ENCODE measurements at places on chromosomes 6 and 20. TPM values are rescaled to one million over a fixed set of nuclear protein-coding genes. Genes with fewer than 3 reads are reported as not detected.

DNA sequence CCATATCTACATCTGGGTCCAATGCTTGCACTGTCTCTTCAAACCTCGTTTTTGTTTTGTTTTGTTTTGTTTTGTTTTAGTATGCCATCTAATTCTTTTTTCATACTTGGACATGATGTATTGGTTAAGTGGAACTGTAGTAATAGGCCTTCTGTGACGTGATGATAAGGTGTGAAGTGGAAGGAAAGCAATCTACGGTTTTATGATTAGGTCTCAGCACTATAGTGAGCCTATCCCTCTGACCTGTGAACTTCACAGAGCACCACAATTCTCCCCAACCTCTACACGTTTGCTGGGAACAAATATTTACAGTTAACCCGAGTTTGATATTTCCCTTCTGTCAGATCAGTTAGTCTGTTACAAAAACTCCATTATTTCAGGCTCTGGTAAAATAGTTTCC lies 19.1 kb upstream of the SLC24A3 start:
- no peak overlapping the region for H3K4me3 ChIP-seq
- H3K27me3 ChIP-seq: peaks cover 2% of the 10 kb centered on the region
- H3K4me1 ChIP-seq: no peaks in the 10 kb centered on the region
- DNase-seq: no peak

The HEY2 gene
- total RNA-seq: not detected

DNA sequence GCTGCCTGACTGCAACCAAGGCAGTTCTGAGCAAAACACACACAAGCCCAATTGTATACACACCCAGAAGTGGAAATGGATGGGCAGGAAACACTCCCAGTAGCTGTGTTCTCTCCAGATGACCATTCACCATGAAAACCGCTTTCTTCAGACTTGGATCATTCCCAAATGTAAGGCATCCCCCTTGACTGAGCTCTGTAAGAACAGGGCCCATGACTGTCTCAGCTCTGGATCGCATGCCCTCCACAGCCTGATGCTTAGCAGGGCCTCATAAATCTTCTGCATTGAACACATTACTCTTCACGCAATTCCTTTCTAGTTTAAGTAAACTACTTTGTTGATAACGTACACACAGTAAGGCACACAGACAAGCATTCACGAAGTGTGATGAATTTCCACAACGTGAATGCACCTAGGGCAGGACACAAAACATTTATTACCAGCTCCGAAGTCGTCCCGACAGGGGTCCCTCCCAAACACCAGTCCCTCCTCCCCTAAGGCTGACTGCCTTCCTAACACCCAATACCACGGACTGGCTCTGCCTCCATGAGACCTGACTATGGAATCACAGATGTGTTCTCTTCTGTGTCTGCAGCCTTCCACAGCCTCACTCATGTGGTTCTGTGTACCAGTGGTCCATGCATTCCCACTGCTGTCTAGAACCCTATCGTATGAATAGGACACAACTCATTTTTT lies 31.7 kb downstream of the BMP7 start:
- no peaks in the 10 kb centered on the region for H3K4me1 ChIP-seq
- no peak overlapping the region for H3K4me3 ChIP-seq
- no peak overlapping the region for H3K27ac ChIP-seq
- no peak for DNase-seq

DNA sequence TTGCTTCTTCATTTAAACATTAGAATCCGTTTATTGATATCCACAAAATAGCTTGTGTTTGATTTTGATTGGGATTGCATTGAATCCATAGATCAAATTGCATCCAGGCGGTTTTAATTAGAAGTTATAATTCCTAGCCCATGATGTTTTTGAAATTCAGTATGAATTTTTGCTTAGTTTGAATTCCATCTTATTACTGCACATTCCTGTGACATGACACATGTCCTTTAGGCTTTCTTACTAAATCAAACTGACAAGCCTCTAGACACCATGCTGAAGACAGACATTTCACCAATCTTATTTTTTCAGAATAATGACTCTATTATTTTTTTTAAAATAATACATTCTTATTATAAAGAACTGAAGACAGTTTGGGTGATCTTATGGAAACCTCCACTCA lies 21.4 kb upstream of the PI16 start:
- no peak for DNase-seq
- no peak overlapping the region for H3K4me3 ChIP-seq
- no peaks in the 10 kb centered on the region for H3K36me3 ChIP-seq
- no peaks in the 10 kb centered on the region for H3K4me1 ChIP-seq

DNA sequence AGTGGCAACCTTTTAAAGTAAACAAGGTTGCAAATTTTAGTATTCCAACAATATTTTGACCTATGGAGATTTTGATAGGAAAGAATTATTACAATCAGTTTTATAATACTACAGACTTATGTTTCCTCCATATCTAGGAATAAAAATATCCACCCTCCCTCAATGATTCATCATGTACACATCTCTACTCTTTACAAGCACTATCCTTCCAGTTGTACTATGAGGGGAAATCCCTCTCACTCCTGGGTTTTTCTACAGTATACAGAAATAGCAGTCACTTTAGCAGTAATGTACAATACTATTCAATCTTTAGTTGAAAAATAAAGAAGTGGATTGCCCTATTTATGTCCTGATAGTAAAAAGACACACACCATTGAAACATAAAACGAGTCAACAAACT lies 46.3 kb upstream of the SCML4 start:
- no peak overlapping the region for H3K27ac ChIP-seq
- H3K4me1 ChIP-seq: peaks cover 13% of the 10 kb centered on the region

DNA sequence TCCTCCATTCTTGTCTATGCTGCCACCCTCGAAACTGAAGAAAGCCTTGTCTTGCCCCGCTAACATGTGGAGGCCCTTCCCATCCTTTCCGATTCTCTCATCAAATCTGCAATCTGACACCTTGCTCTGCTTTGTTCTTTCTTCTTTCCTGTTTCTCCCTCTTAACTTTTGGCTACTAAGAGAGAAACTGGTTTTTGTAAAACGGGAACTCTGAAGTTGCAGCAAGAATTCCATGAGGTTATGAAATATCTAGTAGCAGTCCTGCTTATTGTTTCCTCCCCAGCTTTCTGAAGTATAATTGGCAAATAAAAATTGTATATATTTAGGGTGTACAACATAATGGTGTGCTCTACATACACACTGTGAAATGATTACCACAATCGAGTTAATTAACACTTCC lies 80.2 kb downstream of the MAP7 start:
- DNase-seq: no peak
- H3K36me3 ChIP-seq: no peaks in the 10 kb centered on the region
- H3K4me1 ChIP-seq: peaks cover 3% of the 10 kb centered on the region
- no peak overlapping the region for H3K27ac ChIP-seq
- no peak overlapping the region for H3K4me3 ChIP-seq

DNA sequence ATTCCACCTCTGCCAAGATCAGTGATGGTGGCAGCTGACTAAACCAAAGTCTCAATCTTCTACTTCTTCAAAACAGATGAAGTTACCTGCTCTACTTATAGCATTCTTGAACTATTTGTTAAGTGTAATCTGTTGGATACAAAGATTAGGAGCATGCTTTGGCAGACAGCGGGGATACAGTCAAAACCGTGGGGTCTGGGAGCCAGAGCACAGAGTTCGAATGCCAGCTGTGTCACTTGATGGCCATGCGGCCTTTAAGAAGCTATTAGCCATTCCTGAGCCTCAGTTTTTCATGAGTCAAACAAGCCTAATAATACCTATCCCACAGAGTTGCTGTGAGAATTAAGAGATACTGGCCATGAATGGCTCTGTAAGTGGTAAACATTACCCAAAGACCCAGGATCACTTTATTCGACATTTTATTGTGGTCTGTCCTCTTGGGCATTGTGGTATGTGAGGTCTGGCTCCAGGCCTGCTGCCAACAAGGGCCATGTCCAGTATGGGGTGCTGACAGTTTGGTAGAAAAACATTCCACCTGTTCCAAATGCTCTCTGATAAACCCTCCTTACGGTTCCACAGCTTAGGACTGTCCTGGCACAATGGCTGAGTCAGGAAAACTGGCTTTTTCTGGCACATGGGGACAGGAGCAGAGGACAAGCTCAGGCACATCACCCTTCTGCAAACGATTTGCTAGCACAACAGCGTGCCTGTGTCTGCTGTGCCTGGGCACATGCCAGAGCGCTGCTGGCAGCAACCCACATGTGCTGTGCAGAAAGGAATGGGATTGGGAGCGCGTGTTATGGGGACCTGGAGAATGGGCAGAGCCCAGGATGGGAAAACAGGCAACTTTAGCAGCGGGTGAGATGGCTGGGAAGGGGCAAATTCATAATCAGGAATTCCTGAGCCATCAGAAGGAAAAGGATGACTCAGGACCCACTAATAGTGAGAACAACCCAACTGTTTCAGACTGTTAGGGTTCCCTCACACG lies 15.7 kb upstream of the FAM83C start:
- no peak overlapping the region for H3K4me3 ChIP-seq
- peaks cover 12% of the 10 kb centered on the region for H3K36me3 ChIP-seq
- H3K27me3 ChIP-seq: no peaks in the 10 kb centered on the region

The CDH26 gene
- total RNA-seq: 1.6 TPM

The SLC2A10 gene
- not detected for total RNA-seq

- H3K36me3 ChIP-seq: no peaks in the 10 kb centered on the region
- no peak overlapping the region for H3K4me3 ChIP-seq
- peaks cover 19% of the 10 kb centered on the region for H3K4me1 ChIP-seq
These were observed 6.1 kb upstream of the ZMYND8 start for GRCh38 chr20:47362361-47363219.

- no peak for DNase-seq
- no peak overlapping the region for H3K27ac ChIP-seq
- H3K27me3 ChIP-seq: no peaks in the 10 kb centered on the region
- no peaks in the 10 kb centered on the region for H3K4me1 ChIP-seq
These were observed 264.2 kb downstream of the SAMD5 start for GRCh38 chr6:147772724-147773123.

DNA sequence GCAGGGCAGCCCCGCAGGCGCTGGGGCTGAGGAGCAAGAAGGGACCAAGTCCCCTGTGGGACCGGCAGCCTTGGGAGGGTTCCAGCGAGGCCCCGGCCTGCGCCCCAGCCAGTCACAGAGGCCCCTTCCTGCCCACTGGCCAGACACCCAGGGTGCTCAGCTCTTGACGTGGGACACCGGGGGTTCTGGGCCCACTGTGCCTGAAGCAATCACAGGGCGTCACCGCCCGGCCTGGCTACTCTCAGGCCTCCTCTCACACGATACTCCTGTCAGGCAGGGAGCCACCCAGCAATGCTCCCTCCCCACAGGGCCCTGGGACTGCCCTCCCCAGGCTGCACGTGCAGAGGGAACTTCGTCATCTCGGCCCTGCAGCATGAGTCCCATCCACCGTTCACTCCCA lies 14.5 kb downstream of the TAF4 start:
- peaks cover 3% of the 10 kb centered on the region for H3K36me3 ChIP-seq
- peaks cover 24% of the 10 kb centered on the region for H3K4me1 ChIP-seq
- H3K27me3 ChIP-seq: no peaks in the 10 kb centered on the region
- no peak overlapping the region for H3K27ac ChIP-seq
- no peak for DNase-seq

DNA sequence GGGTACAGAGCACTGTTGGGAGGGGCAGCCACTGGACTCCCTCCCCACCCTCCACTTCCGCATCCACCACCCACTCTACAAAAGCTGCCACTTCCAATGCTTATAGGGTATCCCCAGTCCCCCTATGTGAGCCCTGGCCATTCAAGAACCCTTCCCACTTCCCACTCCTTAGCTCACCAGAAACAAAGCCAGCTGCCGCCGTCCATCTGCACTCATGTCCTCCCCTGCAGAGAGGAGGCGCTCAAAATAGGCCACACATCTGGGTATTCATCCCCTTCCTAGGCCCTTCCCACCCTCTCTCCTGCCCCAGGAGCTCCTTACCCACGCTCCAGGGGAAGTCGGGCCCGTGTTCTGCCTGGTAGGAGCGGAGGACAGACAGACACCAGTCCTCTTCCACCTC lies 6.5 kb upstream of the LY6G5C start:
- H3K27ac ChIP-seq: no peak overlapping the region
- H3K4me3 ChIP-seq: no peak overlapping the region
- H3K4me1 ChIP-seq: peaks cover 5% of the 10 kb centered on the region

The HLA-G gene
- total RNA-seq: 0.19 TPM

DNA sequence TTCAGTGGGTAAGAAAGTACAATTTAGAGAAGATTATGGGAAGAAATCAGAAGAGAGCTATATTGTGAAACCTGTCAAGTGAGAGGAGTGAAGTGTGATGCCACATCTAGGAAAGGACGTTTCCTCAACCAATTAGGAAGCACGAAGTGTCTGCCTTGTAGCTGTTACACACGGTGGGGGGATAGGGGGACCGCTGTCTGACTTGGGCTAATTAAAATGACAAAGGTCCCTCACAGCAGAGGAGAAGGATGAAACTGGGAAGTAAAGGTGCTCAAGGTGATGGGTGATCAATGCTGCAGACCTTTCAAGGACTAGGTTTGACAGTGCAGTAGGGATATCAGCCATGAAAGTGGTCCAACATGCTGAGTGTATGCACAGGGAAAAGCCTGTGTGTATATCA lies 181.1 kb upstream of the PRSS16 start:
- H3K27me3 ChIP-seq: peaks cover 14% of the 10 kb centered on the region
- H3K4me1 ChIP-seq: no peaks in the 10 kb centered on the region
- no peak for DNase-seq
- H3K36me3 ChIP-seq: no peaks in the 10 kb centered on the region

GRCh38 chr6:67047996-67048395 lies 1341.0 kb upstream of the EYS start:
- H3K36me3 ChIP-seq: no peaks in the 10 kb centered on the region
- H3K27me3 ChIP-seq: no peaks in the 10 kb centered on the region
- H3K4me3 ChIP-seq: no peak overlapping the region
- no peaks in the 10 kb centered on the region for H3K4me1 ChIP-seq
- H3K27ac ChIP-seq: no peak overlapping the region

The SRMS gene
- total RNA-seq: not detected

DNA sequence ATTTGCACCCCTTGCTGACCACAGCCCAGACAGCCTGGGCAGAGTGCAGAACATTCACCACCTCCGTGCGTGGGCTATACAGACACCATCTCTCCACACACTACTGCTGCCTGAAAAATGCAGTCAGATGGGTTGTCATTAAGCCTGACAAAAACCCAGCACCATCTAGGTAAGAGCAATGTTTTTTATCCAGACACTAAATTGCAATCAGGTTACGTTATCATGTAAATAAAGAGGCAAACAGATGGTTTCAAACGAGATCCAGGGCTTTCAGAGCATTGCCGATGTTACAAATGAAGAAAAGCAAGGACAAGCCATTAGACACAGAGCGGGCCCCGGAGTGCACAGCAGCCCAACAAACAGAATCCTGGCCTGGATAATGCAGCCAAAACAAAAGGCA lies 269.6 kb downstream of the PKHD1 start:
- H3K36me3 ChIP-seq: no peaks in the 10 kb centered on the region
- H3K4me3 ChIP-seq: no peak overlapping the region
- H3K4me1 ChIP-seq: no peaks in the 10 kb centered on the region

The CCND3 gene
- 573 TPM for total RNA-seq

DNA sequence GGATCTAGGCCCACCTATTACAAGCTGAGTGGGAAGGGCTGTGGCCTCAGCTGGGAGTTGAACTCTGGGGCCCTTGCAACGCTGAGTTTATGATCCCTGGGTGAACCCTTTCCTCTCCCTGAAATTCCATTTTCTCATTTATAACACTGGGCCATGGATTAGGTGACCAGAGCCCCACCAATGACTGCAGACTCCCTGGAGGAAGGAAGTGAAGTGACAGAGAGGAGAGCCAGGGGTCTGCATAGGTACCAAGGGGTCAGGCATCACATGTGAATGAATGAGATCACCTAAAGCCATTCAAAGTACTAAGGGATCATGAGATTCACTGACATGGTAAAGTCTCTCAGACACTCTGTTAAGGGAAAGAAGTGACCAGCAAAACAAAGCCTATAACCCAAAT lies 46.5 kb upstream of the DSN1 start:
- no peak overlapping the region for H3K27ac ChIP-seq
- no peak for DNase-seq
- H3K27me3 ChIP-seq: no peaks in the 10 kb centered on the region
- H3K4me3 ChIP-seq: no peak overlapping the region
- no peaks in the 10 kb centered on the region for H3K36me3 ChIP-seq

The SAPCD1 gene
- total RNA-seq: 11.3 TPM

All from activated CD4-positive, alpha-beta memory T cell treated with anti-CD3 and anti-CD28 coated beads for 36 hours (primary cell).